ENCODE measurements at places on chromosomes 6 and 20.

- no peak for DNase-seq
Measured at GRCh38 chr6:92427453-92427852, 991.9 kb downstream of the EPHA7 start.

DNA sequence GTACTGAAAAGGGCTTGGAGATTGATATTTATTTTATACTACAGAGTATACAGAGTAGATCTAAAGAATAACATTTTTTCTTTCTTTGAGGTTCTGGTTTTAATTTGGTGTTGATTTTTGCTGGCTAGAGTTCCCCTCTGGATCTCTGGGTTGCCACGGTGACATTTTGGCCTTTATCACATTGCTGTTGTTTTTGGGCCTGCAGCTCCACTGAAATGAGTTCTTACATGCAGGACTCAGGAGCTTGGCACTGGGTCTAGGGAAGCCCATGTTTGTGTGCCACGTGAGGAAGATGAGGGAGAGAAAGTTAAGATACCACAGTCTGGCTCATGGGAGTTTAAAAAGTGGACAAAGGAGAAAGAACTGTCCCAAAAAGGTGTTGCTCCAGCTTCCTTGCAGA, 7.4 kb upstream of the TFAP2C start:
- no peak for DNase-seq

GRCh38 chr6:18186540-18187250, 31.5 kb downstream of the KDM1B start:
- no peak for DNase-seq

DNA sequence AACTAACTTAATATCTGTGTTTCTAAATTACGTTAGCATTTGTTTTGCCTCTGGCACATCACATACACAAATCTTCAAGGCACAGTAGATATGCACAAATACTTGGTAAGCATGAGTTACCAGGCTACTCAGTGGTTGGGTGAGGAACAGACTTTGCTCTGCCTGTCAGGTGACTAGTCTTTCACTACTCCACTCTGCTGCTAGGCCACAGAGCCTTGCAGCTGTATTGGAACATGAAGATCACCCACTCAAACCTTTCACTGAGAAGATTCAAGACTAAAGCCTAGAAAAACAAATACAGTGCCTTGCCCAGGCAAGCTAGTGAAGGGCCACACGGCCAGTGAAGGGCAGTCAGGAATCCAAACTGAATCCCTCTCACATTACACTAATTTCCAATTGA, 47.0 kb downstream of the DTNBP1 start:
- DNase-seq = peak; percentile 23

DNA sequence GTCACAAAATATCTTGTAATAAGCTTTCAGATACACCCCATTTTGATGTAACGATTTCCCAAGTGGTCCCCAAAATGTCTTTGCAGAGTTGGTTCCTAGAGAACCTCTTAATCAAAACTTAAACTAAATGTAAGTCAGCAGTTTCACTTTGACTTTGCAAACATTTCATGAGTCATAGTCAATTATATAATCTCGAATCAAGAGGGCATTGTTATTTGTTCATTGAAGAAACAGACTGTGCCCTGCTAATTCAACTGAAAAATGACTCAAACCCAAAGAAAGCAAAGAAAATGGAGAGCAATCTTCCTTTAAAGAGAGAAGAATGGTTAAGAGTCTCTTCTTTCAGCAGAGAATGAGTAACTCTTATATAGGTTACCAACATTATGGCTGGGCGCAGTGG, 58.3 kb downstream of the IPCEF1 start:
- DNase-seq = no peak

GRCh38 chr6:162090734-162091133, 636.8 kb downstream of the PRKN start:
- DNase-seq = no peak

- DNase-seq = no peak
Measured at GRCh38 chr6:163730246-163731210, 316.0 kb downstream of the QKI start.

DNA sequence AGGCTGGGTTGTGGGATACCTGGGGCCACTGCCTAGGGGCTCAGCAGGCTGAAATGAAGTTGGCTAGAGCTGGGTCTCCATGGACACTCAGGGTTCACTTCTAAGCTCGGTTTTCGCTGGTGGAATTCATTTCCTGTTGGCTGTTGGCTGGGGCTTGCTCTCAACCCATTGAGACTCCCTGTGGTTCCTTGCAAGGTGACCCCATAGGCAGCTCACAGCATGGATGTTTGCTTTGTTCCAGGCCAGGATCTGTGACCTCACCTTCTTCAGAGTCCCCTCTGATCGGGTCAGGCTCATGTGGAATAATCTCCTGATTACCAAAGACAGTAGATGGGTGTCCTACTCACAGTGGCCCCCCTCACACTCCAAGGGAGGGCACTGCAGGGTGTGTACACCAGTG, 229.3 kb downstream of the QKI start:
- no peak for DNase-seq

DNA sequence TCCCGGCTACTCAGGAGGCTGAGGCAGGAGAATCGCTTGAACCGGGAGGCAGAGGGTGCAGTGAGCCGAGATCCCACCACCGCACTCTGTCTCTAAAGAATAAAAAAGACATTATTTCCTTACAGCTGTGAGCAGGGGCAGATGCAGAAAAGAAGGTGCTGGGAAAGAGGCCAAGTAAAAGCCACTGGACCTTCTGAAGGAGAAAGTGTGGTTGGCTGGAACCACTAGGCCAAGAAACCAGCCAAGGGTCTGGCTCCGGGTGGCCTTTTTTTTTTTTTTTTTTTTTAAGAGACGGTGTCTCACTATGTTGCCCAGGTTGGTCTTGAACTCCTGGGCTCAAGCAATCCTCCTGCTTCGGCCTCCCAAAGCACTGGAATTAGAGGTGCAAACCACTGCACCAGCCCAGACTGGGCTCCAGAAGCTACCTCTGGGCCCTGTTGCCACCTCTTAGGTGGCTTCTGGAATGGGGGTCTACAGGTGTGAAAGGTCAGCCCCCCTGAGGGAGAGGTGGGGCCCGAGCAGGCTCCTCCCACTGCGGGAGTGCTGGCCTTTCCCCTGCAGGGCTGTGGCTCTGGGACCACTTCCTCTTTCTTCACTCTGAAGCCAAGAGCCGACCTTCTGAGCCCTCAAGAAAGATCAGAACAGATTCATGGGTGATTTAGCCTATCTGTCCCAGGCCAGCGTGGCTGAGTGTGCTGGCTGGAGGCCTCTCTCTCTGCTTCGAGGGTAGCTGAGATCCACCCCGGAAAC, at the start of gene FGD2:
Gene FGD2, plus strand, starts transcription at position 595 of the 750 bp plus-strand sequence. CDS start 163 bp downstream, outside the sequence.
- DNase-seq = no peak

DNA sequence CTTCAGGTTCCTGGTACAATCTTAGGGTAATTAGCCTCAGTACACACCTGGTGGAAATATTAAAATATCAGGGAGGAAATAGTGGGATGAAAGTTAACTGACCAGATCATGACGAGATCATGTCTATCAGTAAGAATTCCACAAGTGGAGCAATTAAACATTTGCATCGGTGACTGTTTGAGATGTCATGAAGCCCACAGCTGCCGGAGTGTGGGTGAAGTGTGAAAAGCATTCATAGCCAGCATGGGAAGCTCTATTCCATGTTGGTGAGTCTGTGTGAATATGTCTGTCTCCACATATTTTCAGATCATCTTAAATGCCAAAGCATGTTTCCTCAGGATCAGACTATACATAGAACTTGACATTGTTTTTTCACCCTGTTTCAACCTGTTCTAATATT, 142.8 kb downstream of the IPCEF1 start:
- DNase-seq = no peak

- no peak for DNase-seq
Measured at GRCh38 chr6:14134211-14134910, 16.8 kb downstream of the CD83 start.

DNA sequence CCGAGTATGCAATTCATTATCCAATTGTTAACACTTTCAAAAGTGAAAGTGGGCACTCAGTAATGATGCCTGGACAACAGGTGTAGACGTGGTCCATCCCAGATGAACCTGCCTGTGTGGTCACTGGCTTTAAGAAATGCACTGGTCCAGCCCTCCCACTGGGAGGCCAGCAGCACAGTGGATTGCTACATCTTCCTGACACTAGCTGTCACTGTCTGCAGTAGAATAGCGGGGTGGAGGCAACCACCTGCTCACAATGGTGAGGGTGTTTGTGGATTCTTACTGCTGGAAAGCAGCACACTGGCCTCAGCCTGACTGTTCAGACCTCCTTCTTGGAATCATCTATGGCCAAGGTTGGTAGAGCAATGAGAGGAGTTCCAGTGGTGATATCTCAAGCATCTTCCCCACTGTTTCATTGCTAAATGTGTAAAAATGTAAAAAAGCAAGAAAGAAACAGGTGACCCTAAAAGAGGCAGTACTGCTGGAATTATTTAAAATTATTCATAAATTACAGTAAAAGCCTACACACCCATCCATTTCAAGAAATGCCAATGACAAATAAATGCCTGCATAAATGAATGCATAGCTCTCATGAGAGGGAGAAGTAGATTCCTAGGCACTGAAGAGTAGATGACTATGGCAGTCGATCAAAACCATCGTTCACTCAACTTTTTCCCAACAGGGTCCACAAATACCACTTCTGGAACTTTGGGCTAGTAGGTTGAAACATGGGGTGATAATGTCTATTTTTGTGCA, 228.0 kb upstream of the PLN start:
- DNase-seq = no peak

DNA sequence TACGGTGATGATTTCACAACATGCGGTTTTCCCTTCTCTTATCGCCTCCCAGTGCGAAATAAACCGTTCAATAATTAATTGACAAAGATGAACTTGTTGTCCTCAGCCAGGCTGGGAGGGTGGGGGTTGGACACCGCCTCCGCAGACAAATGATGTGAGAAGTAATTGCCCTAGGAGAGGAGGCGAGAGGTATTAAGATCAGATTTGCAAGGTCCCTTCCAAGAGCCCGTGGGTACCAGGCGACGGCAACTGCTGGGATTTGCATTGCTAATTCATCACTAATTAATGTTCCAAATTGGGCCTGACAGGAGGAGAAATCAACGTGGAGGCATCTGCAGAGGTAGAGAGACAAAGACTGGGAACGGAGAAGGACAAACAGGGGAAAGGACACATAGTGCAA, 90.2 kb upstream of the CCDC167 start:
- DNase-seq = no peak

GRCh38 chr20:33840160-33840559, 29.0 kb downstream of the CHMP4B start:
- DNase-seq = no peak

DNA sequence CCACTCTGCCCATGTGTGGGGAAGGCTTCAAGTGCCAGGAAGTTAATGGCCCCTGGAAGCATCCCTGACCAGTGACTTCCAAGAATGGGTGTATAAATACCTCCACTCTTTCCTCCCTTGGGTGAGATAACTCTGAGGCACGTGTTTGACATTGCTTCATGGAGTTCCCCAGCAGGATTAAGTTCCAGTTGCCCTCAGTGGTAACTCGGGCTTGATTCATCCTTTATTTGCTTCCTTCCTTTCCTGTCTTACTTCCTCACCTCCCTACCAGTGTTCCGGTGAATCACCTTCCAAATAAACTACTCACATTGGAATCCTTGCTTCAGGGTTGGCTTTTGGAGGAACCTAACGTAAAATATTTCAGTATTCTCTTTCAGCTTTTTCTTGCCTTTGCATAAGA, 84.6 kb upstream of the JAG1 start:
- DNase-seq = no peak

DNA sequence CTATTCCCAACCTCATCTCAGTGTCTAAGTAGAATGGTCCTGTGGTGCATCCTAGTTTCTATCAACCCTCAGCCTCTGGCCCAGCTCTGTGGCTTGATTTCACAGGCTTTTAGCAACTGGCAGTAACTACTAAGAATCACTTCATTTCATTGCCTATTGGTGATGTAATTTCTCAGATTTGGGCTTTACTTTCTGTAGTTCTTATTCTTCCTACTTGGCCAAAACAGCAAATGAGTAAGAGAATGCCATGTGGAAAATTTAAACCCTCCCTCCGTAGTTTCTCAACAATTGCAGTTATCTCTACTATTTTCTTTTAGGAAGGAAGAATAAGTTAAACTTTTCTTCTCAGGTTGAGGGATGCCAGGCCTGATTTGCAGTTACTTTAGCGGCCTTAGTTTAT, 387.3 kb downstream of the CDKAL1 start:
- no peak for DNase-seq

DNA sequence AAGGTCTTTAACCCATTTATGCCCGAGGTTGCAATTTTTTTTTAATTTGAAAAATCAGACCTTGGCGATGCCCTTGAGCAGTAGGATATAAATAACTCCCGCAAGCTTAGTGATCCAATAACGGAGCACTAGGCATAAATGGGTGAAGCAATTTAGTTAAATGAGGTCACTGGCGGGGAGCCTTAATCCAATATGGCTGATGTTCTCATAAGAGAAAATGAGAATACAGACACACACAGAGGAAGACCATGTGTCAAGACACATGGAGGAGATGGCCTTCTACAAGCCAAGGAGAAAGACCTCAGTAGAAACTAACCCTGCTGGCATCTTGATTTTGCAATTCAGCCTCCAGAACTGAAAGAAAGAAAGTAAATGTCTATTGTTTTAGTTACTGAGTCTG, 735 bp downstream of the SIRPG start:
- DNase-seq = no peak

DNA sequence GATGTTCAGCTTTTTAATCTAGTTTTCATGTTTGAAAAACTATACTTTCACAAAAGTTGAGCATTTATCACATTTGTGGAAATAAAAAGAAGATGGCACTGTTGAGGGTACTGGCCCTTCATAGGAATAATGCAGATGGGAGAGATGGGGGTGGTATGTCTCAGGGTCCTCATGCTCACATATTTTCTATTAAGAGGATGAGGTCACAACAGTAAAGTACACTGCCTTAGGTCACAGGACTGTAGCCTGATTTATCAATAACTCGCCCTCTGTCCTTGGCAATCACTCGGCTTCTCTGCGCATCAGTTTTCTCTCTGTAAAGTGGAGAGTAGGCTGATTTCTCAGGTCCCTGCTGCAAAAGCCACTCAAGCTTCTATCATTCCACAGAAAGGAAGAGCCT, 55.9 kb downstream of the PPP1R3G start:
- no peak for DNase-seq

- no peak for DNase-seq
Measured at GRCh38 chr6:148888856-148889255, 142.0 kb downstream of the UST start.

GRCh38 chr6:1412901-1413300, 23.5 kb downstream of the FOXF2 start:
- DNase-seq = no peak

DNA sequence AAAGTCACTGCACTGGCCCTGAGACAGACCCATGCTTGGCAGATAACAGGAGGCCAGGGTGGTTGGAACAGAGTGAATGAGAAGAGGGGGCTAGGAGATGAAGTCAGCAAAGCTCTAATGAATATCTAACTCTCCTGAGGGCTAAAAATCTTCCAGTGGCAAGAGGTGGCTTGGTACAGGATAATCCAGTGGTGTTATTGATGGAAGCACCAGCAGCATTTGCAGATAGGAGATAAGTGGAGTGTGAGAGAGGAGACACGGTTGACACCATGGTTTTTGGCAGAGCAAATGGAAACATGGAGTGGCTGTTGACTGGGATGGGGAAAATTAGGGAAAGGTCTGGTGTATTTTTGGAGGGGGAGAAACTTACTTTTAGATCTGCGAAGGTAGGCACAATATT, 363.0 kb downstream of the ARHGAP18 start:
- DNase-seq = no peak

- DNase-seq = no peak
Measured at GRCh38 chr6:157912326-157912725, 69.3 kb upstream of the SYNJ2 start.

Measured in NCI-H2029 (cell line).